ENCODE measurements at places on chromosomes 4 and X.

DNA sequence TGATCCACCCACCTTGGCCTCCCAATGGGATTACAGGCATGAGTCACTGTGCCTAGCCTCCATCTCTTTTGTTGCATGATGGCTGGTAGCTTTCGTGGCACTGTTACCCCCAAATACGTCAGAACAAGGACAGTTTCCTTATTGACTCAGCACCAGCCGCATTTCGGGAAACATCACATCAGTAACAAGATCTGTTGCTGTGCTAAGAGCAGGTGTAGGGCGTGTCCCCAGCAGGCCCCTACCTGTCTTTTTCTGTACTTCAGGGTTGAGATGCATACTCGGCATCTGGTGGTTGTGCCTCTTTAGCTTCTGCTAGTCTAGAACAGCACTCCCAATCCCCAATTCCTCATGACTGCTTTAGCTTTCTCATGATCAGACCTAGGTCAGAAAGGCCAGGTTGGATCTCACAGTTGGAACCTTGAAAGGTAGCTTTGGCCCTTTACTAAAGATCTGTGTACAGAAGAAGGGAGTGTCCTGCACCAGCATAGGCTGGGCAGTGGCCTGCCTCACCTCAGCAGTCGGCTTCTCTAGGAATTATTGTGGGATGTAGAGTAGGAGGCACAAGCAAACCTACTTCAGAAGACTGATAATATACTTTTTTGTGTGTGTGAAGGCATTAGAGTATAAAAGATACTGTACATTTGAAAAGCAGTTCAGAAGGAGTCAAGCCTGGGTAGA, 36.8 kb downstream of the NSD2 start:
- no peak for DNase-seq

DNA sequence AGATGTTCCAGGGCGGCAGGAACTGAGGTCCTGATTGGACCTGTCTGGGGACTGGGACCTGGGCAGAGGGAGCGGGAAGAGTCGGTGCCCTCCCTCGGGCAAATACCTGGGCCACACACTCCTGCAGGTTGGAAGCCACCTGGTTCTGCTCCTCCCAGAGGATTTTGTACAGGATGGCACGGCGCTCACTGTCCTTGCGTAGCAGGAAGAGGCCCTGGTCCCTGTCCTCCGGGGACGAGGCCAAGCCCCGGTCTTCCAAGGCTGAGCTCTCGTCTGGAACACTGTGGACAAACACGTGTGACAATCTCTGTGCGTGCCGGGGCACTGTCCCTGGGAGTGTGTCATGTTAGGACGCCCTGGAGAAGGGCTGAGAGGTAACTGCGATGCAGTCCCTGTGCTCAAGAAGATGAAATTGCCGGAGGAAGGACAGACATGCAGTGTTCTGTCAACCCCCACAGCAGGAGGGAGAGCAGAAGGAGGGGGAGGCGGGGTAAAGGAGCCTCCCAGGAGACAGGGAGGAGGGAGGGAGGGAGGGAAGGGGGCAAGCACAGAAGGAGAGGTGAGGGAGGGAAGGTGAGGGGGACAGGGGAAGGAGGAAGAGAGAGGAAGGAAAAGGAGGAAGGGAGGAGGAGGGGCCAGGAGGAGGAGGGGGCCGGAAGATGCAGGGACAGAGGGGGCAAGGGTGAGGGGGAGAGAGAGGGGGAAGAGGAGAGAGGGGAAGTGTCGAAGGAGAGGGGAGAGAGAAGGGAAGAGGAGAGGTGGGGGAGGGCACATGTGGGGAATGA, 29.0 kb downstream of the PDHA1 start:
- DNase-seq = no peak

DNA sequence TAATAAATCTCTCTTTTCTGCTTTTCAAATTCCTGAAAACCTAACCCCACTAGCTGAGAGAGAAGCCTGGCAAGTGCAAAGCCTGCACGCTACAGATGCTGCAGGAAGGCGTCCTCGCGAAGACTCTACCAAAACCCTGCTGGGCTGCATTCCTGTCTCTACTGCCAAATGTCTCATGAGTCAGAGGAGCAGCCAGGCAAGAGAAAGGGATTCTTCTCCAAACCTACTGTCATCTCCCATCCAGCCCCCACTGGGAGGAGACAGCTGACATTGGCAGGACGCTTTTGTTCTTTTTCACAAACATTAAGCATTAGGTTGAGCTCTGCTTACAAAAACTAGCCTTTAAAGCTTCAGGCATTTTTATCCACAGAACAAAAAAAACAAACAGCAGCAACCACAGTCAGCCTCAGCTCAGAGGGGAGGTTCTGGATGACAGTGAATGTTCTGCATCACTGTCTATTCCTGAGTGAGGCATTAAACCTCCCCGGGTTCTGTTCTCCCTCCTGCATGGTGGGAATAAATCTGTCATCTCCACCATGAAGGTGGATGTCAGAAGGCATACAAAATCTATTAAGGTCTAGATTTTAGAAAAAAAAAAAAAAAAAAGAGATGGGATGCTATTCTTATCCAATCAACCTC, 18.0 kb downstream of the CRMP1 start:
- DNase-seq = no peak

GRCh38 chrX:68672581-68673318, 25.3 kb downstream of the STARD8 start:
- DNase-seq = no peak

GRCh38 chr4:8896071-8896470, 24.4 kb upstream of the HMX1 start:
- no peak for DNase-seq

GRCh38 chrX:103215425-103215991, 600 bp downstream of the BEX4 start:
- DNase-seq = peak; percentile 29

DNA sequence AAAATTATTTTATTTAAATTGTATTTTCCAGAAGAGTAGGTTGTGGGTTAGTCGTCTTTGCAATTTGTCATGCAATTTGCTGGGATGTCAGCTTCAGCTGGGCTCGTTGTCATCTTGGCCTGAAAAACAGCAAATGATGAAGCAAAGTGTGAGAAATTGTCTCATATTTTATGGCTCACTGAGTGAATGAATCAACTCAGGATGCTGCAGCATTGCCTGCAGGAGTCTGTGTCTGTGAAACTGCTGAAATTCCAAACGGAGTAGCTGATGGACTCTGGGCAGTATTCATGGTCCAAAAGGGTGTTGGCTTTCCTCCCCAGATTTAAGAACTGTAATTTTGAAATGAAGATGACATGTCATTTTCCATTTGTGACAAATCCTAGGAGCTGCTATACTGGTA, 37.2 kb downstream of the CXCL8 start:
- no peak for DNase-seq

DNA sequence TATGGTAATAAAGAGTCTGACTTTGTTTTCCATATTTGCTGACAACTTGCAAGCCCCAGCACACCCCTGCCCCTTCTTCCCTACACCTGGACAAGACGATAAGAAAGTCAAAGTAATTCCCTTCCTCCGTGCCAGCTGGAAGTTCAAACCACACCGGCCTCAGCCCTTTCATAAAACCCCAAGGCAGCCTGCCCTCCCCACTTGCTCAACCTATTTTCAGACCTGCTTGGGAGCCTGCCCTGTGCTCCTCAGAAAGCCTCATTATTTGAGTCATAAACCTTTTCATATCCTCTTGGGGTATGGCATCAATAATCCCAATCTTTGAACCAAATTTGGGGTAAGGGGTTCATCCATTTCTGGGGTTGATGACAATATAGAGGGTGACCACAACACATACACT, 29.5 kb downstream of the NIPAL1 start:
- no peak for DNase-seq

- DNase-seq = no peak
These were observed 92.1 kb upstream of the RPA4 start for GRCh38 chrX:96791559-96791958.

DNA sequence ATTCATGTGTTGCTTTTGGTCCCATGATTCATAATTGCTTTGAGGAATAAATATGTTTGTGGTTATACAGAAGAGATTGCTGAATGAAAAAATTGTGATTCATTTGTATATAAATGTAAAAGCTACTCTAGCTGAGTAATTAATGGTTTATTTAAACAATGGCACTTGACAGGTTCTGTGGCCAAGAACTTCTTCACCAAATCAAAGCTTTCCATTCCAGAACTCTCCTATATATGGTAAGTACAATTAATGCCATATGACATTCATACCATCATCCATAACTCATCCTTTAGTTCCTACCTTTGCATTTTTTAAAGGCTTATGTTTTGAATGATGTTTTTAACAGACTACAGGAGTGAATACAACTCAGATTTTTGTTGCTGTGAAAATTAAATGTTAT, 105.8 kb downstream of the REPS2 start:
- no peak for DNase-seq

GRCh38 chrX:357693-358471, 28.8 kb downstream of the PPP2R3B start:
- DNase-seq = peak; percentile 54

DNA sequence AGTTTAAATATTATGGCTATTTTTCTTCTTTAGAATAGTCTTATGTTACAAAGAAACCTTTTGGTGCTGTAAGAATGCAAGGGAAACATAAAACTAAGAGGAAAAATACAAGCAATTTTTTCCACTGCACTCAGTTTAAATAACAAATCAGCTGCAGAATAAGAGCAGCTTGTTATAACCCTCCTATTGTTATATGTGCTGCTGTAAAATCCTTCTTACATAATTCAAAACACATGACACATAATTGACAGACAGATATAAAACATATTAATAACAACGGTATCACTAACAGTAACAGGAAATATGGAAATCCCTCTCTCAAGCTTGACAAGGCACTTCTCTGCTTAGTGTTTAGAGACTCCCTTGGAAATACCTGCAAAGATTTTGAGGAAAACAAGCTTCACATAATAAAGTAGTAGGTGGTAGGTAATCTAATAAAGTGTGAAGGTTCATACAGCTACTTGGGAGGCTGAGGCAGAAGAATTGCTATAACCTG, 385.3 kb upstream of the HS3ST1 start:
- DNase-seq = no peak

DNA sequence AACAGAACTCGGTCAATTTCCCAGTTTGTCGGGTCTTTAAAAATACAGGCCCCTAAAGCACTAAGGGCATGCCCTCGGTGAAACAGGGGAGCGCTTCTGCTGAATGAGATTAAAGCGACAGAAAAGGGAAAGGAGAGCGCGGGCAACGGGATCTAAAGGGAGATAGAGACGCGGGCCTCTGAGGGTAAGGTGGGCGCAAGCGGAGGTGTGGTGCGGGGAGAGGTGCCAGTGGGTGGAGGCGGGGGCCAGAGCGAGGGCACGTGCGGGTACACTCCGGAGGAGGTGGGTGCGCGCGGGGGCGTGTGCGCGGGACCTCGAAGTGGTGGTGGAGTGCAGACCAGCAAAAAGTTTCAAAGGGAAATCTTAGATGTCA, 787 bp upstream of the TET2 start:
- peak; percentile 40 for DNase-seq

- DNase-seq = no peak
These were observed 263.8 kb upstream of the IGFBP7 start for GRCh38 chr4:57373991-57374390.

GRCh38 chr4:175054980-175055379, 136.8 kb downstream of the ADAM29 start:
- no peak for DNase-seq

DNA sequence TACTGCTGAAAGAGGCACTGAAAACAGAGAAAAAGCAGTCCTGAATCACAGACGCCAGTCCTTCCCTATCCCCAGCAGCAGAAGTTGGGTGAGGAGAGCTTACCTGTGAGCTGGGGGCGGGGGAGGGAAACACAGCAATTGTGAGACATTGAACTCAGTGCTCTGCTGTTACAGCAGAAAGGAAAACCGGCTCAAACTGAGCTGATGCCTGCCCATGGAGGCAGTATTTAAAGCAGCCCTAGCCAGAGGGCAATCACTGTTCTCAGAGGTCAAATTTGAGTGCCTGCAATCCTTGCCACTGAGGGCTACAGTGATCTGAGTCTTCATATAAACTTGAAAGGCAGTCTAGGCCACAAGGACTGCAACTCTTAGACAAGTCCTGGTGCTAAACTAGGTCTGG, 220.7 kb downstream of the GRXCR1 start:
- no peak for DNase-seq

GRCh38 chrX:106972896-106973295, 27.1 kb downstream of the MORC4 start:
- no peak for DNase-seq

DNA sequence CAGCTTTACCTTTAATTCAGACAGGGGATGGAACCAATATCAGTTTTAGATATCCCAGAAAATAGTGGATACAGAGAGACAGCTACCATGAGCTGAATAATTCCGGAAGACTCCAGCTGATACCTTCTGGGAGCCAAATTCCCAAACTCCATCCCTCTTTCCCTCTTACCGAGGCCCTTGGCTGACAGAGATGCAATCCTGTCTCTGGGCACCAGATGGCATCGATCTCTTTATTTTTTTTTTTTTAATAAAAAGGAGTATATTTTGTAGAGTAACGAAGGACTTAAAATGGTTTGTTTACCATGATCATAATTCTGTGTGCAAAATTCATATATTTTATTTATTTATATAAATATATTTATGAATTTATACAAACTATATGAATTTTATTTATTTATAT, 31.0 kb downstream of the RAB40A start:
- no peak for DNase-seq

GRCh38 chr4:114296126-114296525, 302.5 kb upstream of the UGT8 start:
- DNase-seq = no peak

DNA sequence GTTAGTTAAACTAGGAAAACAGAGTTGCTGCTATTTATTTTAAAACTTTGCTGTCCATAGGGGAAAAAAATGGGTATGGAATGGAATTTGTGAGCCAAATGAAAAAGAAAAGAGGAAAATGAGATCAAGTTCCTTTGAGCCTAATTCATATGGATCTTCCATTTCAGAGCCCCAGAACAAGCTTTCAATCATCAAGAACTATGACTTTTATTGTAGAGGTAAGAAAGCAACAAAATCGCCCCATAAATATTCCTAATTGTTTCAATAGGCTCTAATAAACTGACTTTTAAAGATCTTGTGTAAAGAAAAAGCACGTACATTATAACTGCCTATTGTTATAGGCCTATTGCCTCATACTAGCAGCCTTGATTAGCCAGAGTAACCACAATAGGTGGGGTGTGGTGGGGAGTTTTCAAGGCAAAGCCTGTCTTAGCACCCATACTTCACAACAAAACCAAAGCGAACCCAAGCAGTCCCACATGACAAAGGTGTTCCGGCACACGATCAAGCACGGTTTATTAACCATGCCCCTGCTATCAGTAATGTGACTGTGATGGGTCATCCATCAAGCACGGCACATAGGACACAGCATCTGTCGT, 44.4 kb downstream of the RBM47 start:
- no peak for DNase-seq

GRCh38 chr4:105495667-105496066, 21.8 kb upstream of the PPA2 start:
- no peak for DNase-seq
